ENCODE measurements at places on chromosomes 13 and 19. TPM values are rescaled to one million over a fixed set of nuclear protein-coding genes. Genes with fewer than 3 reads are reported as not detected.

Gene PABPC3
- total RNA-seq = 0.02 TPM

Gene TPP2
- 27.2 TPM for total RNA-seq

Gene MAB21L1
- total RNA-seq = 0.84 TPM

Gene NAPSA
- total RNA-seq = 0.12 TPM

Gene HCN2
- total RNA-seq = 0.42 TPM

Gene ZNF497
- total RNA-seq = 1.5 TPM

Gene SHISA7
- total RNA-seq = not detected

Gene PLA2G4C
- total RNA-seq = 22.8 TPM

Gene TNFSF13B
- total RNA-seq = 1.1 TPM

Gene SLC25A23
- total RNA-seq = 25.3 TPM

Gene FOXA3
- total RNA-seq = 0.27 TPM

Gene UPK1A
- total RNA-seq = not detected

Gene PNMA8A
- total RNA-seq = 3.1 TPM

Gene ZNF57
- total RNA-seq = 8.4 TPM

Gene TBXA2R
- 0.59 TPM for total RNA-seq

Gene TICAM1
- total RNA-seq = 2.6 TPM

Gene N4BP2L1
- total RNA-seq = 2.1 TPM

Gene HSH2D
- 11.1 TPM for total RNA-seq

Gene OR7A5
- not detected for total RNA-seq

Gene C1QTNF9
- not detected for total RNA-seq

Gene PCDH8
- not detected for total RNA-seq

Gene SBSN
- 0.25 TPM for total RNA-seq

Gene MEDAG
- 0.07 TPM for total RNA-seq

Gene ARHGAP45
- total RNA-seq = 12.7 TPM

Gene AMER2
- not detected for total RNA-seq

Gene CYP2F1
- not detected for total RNA-seq

Gene GSK3A
- total RNA-seq = 34.8 TPM

Gene KLK3
- not detected for total RNA-seq

Gene SPC24
- total RNA-seq = 55.4 TPM

Gene FXYD1
- not detected for total RNA-seq

Gene UFM1
- 56.9 TPM for total RNA-seq

Gene CCDC8
- not detected for total RNA-seq

Gene SYNGR4
- total RNA-seq = not detected

Gene ALOX5AP
- 0.52 TPM for total RNA-seq

Gene FUT2
- not detected for total RNA-seq

Gene CCL25
- total RNA-seq = not detected

Gene POU2F2
- 0.17 TPM for total RNA-seq

Gene ABCC4
- 20.6 TPM for total RNA-seq

Gene KASH5
- total RNA-seq = not detected

Gene SLC5A5
- total RNA-seq = not detected

Gene OVOL3
- not detected for total RNA-seq

Gene ZNF723
- not detected for total RNA-seq

Gene SNRPA
- 76.3 TPM for total RNA-seq

Gene GJA3
- total RNA-seq = not detected

Gene DIAPH3
- total RNA-seq = 17.2 TPM

Gene FCHO1
- total RNA-seq = 2.1 TPM

Gene ZNF701
- total RNA-seq = 5.2 TPM

Gene WDR88
- not detected for total RNA-seq

Gene YJEFN3
- total RNA-seq = 0.12 TPM

Gene KL
- total RNA-seq = not detected

Gene MYH14
- total RNA-seq = not detected

Gene AP1M2
- total RNA-seq = 9.0 TPM

Gene LRRC4B
- total RNA-seq = not detected

Gene ACP5
- total RNA-seq = 0.76 TPM

Gene MBD3L5
- total RNA-seq = not detected

Gene NRTN
- 0.67 TPM for total RNA-seq

Gene DYRK1B
- 10.6 TPM for total RNA-seq

Gene ZNF845
- total RNA-seq = 13.6 TPM
